Stimulated activated CD4-positive, alpha-beta T cell treated with anti-CD3 and anti-CD28 coated beads, Interleukin-1b, Interleukin-23, amount 100 ng/mL, for 1 hour (primary cell): ENCODE measurements at places on chromosomes 7 and 10.

GRCh38 chr7:131031099-131031868 is 296.4 kb upstream of the MKLN1 start:
- DNase-seq = no peak

GRCh38 chr10:72796042-72796441 is 97.5 kb upstream of the OIT3 start:
- no peak for DNase-seq

GRCh38 chr10:74244097-74244685 is 93.2 kb downstream of the ADK start:
- DNase-seq = no peak

DNA sequence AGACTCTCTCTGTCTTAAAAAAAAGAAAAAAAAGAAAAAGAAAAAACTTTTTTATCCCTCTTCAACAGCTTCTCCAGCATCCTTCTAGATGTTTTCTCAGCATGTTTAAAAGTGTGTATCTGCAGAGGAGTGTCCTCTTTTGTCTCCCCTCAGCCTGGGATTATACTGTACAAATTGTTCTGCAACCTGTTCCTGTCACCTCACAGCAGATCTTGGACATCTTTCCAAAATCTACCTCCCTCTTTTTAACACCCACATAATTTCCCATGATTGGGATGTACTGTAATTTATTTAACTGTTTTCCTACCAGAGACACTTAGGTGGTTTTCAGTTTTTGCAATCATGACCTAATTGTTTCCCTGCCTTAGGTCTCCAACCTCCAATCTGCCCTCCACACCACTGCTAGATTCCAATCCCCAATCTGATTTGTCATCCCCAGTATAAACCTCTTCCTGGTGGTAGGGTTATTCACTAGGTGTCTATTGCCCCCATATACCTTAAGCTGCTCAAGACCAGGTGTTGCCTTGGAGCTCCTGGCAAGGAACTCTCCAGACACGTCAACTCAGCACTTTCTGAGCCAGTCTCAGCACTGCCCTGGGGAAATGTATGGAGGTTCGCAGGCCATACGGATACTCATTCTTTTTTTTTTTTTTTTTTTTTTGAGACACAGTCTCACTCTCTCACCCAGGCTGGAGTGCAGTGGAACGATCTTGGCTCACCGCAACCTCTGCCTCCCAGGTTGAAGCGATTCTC is 17.6 kb upstream of the DDIT4 start:
- no peak for DNase-seq

DNA sequence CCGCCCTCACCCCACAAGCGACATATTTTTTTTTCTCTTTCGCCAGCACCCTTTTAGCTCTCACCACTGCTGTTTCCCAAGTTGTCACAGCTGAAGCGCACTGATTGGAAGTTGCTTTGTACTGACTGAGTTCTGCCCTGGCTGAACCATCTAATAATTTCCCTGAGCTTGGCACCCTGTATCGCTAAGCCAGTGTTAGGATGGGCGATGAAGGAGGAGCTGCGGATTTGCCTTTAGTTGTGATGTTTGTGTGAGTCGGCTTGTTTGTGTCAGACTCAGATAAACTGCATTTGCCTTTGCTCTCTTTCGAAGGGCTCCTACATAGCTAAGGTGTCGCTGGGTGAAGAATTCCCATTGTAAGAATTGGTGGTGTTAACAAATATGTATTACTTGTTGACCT is 1.3 kb upstream of the ATXN7L1 start:
- no peak for DNase-seq

DNA sequence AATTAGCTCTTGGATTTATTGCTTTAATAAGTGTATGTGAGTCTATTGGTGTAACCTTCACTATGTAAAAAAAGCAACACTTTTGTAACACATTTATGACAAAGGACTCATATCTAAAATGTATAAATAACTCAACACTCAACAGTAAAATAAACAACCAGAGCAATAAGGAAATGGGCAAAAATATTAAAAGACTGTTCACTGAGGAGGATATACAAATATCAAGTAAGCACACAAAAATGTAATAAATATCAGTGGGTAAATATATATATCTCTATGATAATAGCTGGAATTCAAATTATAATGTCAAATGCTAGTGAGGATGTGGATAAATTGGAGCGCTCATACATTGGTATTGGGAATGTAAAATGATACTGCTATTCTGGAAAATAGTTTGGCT is 53.0 kb downstream of the HDAC9 start:
- DNase-seq = no peak

GRCh38 chr10:61125560-61126170 is 181.7 kb upstream of the RHOBTB1 start:
- DNase-seq = no peak
